ENCODE measurements at places on chromosomes 7 and 10. TPM values are rescaled to one million over a fixed set of nuclear protein-coding genes. Genes with fewer than 3 reads are reported as not detected.

- no peak overlapping the region for H3K4me3 ChIP-seq
- H3K27ac ChIP-seq: no peak overlapping the region
- no peaks in the 10 kb centered on the region for H3K27me3 ChIP-seq
- no peak for DNase-seq
- H3K4me1 ChIP-seq: no peaks in the 10 kb centered on the region
- no peaks in the 10 kb centered on the region for H3K36me3 ChIP-seq
Measured at GRCh38 chr7:83270407-83270806, 107.7 kb upstream of the PCLO start.

DNA sequence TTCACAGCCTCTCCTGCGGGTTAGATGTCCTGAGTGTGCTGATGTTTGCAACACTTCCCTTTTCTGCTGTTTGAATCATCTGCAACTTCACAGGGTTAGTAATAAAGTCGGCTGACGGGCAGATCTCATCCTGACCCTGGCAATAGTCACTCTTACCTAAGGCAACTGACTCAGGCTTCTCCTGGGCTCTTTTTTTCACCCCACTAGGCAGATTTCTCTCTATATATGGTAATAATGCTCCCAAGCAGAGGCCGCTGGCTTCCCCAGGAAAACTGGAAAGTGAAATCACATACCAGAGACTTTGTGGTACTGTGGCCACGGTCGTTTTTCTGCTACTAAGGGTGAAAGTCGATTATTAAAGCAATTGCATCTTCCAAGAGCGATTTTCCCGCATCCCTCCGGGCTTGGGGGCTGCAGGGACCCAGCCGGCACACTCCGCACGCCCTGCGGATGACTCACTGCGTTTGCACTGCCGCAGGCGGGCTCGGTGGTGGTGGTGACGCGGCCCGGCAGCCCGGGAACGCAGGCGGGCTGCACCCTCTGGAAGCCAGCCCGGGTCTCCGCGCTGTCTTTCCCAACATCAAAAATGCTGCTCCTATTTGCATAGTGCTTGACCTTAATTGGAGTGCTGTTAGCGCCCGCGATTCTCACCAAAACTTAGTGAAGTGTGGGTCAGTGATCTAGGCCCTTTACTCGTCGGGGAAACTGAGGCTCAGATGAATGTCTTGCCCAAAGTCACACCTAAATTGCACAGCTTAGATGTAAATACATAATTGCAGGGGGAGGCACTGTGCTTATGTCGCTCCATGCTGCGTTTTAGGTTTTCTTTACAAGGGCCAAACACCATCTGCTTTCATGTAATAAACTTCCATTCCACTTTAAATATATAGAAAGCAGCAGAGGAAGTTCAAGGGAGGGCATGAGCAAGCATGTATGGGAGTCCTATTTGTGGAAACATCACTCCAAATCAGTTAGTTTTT is 47.6 kb upstream of the ITGB1 start:
- H3K4me1 ChIP-seq: peaks cover 17% of the 10 kb centered on the region
- no peaks in the 10 kb centered on the region for H3K36me3 ChIP-seq
- DNase-seq: peak; percentile 86

- no peaks in the 10 kb centered on the region for H3K4me1 ChIP-seq
- no peak for DNase-seq
- H3K27me3 ChIP-seq: no peaks in the 10 kb centered on the region
- no peak overlapping the region for H3K27ac ChIP-seq
- no peak overlapping the region for H3K4me3 ChIP-seq
Measured at GRCh38 chr7:25242678-25243077, 14.4 kb upstream of the NPVF start.

GRCh38 chr7:143415742-143416397 is 7.2 kb upstream of the EPHA1 start:
- no peak overlapping the region for H3K4me3 ChIP-seq
- DNase-seq: no peak
- no peak overlapping the region for H3K27ac ChIP-seq
- peaks cover 5% of the 10 kb centered on the region for H3K4me1 ChIP-seq

DNA sequence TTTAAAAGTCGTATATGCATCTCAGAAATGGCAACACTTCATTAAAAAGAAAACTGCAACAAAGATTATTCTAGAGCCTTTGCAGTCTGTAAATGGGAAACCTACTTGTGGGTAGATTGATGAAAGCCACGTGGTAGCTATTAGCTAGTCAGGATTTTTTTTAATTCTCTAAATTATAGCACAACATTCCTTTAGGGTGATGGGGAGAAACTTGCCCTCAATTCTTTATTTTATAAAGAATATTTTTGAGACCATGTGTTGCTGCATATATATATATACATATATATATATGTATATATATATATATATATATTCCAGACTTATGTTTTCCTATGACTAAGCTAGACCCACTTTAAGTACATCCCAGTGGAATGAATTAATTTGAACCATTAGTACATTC is 118.0 kb downstream of the PPP1R3A start:
- H3K27me3 ChIP-seq: no peaks in the 10 kb centered on the region
- DNase-seq: no peak
- H3K27ac ChIP-seq: no peak overlapping the region
- no peaks in the 10 kb centered on the region for H3K4me1 ChIP-seq
- no peak overlapping the region for H3K4me3 ChIP-seq

DNA sequence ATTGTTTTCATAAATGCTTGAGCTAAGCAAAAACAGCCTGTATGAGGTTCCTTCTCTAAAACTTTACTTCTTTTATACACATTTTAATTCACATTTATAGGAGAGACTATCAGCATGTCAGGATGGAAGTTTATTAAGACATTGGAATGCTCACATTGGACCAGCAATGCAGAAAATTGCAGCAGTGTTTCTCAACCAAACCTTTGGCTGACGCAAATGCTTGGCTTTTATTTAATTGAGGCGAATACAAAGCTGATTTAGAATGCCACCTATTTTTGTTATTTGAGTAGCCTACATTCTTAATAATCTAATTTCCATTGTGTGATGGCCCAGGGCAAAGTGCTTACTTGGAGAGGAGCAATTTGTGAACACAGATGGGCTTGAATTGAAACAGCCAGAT is 283.2 kb downstream of the ARL4A start:
- H3K27ac ChIP-seq: no peak overlapping the region
- H3K27me3 ChIP-seq: no peaks in the 10 kb centered on the region
- no peaks in the 10 kb centered on the region for H3K4me1 ChIP-seq
- no peak overlapping the region for H3K4me3 ChIP-seq
- H3K36me3 ChIP-seq: no peaks in the 10 kb centered on the region

HECW1 gene
- total RNA-seq: not detected

HOXA3 gene
- total RNA-seq: 0.30 TPM

- peak; percentile 46 for DNase-seq
- no peaks in the 10 kb centered on the region for H3K27me3 ChIP-seq
- no peaks in the 10 kb centered on the region for H3K36me3 ChIP-seq
- H3K4me3 ChIP-seq: no peak overlapping the region
- peak overlapping the region; percentile 78 for H3K27ac ChIP-seq
- no peaks in the 10 kb centered on the region for H3K4me1 ChIP-seq
Measured at GRCh38 chr7:51288896-51289622, 27.6 kb downstream of the COBL start.

GRCh38 chr7:37282927-37283326 is 165.7 kb downstream of the ELMO1 start:
- H3K27me3 ChIP-seq: no peaks in the 10 kb centered on the region
- H3K36me3 ChIP-seq: no peaks in the 10 kb centered on the region
- H3K4me1 ChIP-seq: peaks cover 57% of the 10 kb centered on the region
- DNase-seq: no peak
- no peak overlapping the region for H3K4me3 ChIP-seq

Measured in right atrium auricular region (tissue), 2 donors.